ENCODE measurements at places on chromosomes 13 and 19.

DNA sequence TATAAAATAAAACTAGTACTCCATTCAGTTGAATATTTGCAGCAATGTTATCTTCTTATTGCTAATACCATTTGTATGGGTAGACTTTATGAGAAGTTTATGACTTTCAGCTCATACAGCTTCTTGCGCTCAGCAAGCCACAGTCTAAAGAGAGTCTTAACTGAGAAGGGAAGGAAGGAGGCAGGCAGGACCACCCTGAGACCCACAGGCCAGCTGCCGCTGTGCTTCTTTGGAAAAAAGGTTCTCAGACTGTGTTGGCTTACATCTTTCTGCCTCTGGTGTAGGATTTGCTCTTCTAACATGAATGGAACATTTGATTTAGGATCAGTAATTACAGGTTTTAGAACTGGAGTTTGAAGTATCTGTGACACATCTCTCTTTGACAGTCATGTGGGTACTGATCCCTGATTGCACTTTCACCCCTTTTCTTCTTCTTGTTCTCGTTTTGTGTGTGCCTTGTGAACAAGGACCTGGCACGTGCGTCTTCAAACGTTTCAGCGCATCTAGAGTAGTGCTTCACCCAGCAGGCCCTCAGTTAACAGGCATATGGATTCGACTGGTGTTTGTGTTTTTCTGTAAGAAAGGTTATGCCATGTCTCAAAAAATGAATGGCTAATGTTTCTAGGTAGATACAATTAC, 7.1 kb upstream of the GPR18 start:
- DNase-seq = peak; percentile 71

DNA sequence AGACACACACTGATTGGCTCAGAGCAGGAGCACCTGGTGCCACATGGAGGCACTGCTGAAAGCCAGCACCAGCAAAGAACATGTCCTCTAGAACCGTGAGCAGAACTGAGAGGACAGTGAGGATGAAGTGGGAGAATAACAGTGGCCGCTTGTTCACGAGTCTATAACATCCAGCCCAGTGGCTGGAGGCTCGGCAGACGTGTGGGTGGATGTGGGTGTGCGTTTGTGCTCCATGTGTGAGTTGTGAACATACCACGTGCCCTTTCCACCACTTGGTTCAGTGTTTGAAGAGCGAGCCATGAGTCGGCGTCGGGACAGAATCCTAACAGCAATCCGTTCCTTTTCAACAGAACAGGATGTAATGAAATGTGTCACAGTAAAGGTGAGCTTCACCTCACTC, 113.0 kb downstream of the SOX1 start:
- DNase-seq = no peak

GRCh38 chr19:6803036-6803404, 30.5 kb downstream of the VAV1 start:
- no peak for DNase-seq

- DNase-seq = no peak
These were observed 189.0 kb downstream of the LACC1 start for GRCh38 chr13:44068737-44069136.

GRCh38 chr19:36112678-36113077, 1.7 kb downstream of the OVOL3 start:
- DNase-seq = no peak

DNA sequence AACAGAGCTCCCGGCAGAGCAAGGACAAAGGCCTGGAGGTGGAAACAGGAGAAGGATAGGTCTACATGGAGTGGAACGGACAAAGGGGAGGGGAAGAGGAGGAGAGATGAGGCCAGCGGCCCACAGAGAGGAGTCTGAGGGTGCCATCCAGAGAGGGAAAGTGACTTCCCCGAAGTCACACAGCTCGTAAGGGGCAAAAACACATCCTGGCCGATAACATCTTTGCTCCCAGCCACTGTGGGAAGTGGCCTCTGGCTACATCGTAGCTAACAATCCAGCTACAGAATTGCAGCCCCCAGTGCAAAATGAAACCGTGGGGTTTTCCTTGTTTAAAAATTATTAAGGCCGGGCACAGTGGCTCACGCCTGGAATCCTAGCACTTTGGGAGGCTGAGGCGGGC, 11.5 kb downstream of the PTPRS start:
- no peak for DNase-seq

DNA sequence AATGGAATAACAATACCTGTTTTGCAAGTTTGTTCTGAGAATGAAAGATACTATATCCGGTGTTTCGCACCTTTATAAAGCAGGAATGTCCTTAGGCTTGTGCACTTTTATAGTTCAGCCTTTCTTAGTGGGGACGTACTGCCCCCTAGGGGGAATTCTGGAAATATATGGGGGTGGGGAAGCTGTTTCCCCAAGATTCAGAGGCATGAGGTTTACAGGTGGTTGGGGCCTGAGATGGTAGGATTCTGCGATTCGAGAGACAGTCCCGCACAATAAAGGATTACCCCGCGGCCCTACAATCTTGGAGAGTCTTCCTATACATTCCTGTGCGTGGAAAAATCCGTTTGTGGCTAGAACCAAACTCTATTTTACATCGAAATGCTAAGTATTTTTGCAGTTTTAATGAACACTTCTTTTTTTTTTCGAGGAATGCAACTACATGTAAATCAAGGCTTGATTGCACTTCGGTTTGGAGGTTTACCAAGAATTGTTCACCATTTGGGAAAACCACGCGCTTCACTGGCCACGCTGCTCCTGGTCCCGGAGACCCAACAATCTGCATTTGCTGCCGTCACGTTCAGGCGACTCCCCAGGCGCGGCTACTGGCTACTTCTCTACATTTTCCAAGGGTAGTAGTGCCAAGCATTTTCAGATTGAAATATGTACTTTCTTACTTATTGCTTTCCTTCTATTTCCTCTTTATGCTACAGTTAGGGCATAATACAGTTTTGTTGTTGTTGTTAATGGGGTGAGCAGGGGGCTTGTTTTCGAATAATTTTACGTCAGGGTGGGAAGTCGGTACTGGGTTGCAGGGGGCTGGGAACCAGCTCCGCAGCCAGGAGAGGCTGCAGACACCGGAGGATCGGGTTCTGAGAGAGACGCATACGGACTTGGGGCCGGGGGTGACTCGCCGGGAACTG, 830 bp downstream of the NEK5 start:
- DNase-seq = peak; percentile 62

DNA sequence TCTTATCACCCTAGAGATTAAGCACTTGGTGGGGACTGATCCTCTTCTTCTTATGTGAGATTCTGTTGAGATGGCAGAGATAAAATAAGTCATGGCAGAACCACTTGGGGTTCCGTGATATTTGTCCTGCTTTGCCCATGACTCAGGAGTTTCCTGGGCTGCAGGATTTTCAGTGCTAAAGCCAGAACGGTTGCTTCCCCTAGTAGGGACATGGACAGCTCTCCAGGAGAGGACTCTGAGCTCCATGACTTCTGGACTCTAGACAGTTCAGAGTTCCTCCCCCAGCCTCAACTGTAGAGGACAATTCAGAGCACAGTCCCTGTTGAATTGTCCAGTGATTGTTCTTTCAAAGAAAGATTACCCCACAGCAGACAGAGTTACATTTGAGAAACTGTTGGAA, 98.8 kb downstream of the OLFM4 start:
- no peak for DNase-seq

DNA sequence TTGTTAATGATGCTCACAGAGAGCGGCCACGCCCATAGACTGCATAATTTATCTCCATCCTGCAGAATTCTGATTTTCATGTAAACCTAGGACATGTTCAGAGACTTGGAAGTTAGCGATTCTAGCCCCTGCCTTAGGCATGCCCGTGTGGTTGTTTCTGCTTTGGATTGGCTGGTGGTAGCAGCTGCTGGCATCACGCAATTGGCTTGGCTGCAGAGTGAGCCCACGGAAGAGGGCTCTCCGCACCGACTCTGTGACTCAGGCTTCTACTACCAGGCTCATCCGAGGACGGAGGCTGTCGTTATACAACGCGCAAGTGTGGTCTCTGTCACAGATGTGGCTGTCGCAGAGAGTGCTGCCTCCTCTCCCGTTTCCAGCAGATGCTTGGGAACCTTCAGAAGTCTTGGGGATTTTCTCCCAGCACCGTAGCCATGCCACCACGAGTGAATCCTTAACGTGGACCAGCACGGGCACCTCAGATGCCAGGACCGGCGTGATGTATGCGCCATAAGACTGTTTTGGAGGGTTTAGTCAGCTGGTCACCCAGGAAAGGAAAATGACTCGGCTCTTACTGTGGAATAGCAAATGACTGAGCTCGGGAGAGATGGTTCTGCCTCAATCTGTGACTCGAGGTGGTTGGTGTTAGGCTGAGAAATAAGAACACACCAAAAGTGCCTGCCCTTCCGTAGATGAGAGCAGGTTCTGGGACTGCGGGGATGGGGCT, 61.0 kb upstream of the F7 start:
- DNase-seq = no peak

DNA sequence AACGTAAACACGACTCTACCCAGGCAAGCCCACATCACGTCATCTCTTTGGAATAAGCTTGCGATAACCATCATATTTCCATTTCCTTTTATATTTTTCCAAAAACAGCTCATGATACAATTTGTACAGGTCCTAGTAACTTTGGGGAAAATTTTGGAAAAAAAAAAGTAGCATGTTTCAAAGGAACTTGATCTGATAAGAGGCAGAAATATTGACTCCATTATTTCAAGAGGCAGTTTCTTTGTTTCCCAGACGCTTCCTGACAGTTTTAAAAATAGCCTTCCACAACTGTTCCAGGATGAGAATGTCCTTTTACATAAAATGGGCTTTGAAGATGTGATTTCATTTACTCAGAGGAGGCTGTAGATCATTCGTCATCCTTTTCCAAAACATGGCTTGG, 23.1 kb downstream of the KLF2 start:
- no peak for DNase-seq

DNA sequence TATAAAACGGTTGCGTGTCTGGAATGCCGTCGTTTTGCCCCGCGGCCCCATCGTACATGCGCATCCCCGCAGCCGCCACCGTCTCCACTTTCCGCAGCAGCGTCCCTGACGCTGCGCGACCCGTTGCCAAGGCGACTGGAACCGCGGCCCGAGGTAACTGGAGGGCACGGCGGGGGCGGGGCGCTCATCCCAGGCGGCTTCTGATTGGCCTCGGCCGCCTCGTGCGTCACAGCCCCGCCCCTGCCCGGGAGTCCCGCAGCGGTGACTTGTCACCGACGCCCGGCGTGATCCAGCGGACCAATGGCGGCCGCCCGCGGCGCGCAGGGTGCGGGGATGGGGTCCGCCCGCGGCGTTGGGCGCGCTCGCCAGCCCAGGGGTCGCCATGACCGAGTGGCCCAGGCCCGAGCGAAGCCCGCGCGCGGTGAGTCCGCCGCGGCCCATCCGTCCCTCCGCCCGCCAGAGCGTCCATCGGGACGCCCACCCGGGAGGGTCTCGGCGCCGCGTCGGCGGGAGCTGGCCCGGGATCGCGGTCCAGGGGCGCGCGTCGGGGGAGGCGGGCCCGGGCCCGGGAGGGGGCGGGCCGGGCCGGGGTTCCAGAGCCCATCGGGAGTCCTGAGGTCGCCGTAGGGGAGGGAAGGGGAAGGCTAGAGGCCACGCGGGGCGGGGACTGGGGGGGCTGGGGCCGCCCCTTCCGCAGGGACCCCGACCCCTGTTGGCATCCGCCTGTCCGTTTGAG, at the start of gene ZSCAN1:
Gene ZSCAN1 (plus strand): TSS at position 285 of the 736 bp plus-strand sequence. CDS start 3,812 bp downstream, outside the sequence.
- DNase-seq = no peak

DNA sequence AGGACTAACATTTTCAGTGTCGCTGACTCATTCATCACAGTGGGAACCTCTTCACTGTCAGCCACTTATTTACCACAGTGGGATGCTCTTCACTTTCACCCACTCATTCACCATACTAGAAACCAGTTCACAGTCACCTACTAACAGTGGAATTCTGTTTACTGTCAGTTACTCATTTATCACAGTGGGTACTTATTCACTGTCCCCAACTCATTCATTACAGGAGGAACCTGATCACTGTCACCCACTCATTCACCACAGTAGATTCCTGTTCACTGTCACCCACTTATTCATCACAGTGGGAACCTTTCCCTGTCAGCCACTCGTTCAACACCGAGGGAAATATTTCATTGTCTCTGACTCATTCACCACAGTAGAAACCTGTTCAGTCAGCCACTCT, 10.1 kb upstream of the ZNF85 start:
- DNase-seq = no peak

GRCh38 chr13:20425819-20426219, 99.8 kb downstream of the CRYL1 start:
- DNase-seq = no peak

GRCh38 chr13:110637747-110638146, 22.4 kb downstream of the NAXD start:
- no peak for DNase-seq

DNA sequence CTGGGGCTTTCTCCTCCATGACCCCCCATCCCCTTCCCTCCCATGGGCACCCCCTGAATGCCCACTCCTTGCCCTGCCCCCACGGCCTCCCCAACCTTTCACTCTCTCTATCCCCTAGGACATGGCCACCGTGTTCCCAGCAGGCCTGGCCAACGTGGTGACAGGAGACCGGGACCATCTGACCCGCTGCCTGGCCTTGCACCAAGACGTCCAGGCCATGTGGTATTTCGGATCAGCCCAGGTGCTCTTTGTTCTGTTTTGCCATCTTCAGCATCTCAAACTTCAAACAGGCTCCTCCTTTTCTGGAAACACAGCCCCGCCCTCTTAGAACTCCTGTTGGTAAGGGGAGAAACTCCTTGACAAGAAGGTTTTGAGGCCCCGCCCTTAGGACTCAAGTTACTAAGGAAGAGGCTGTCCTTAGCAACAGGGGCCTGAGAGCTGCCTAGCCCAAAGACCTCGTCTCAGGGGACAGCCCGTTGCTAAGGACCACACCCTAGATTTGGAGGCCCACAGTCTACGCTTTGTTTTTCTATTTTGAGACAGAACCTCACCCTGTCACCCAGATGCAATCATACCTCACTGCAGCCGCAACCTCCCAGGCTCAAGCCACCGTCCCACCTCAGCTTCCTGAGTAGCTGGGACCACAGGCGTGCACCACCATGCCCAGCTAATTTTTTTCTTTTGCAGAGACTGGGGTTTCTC, 5.1 kb upstream of the FLT3LG start:
- DNase-seq = peak; percentile 91

DNA sequence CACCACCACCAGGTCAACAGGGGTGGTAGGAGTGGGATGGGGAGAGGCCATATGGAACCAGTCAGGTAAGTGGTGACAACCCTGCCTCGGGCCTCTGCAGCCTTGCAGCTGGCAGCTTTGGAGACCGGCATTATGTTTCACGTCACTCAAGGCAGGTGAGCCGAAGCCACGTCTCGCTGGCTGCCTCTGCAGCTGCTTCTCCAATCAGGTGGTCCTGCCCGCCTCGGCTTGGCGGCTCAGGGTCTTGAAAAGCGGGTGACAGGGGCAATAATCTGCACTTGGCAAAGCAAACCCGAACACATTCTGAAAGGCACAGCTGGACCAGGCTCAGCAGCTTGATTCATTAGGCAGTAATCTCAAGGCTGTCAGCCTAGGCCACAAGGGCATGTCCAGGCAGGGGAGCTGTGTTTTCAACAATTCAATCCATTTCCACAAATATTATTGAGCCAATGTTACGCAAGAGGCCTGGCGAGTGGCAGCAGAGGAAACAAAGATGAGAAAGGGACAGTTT, 77.4 kb upstream of the PCDH8 start:
- no peak for DNase-seq

DNA sequence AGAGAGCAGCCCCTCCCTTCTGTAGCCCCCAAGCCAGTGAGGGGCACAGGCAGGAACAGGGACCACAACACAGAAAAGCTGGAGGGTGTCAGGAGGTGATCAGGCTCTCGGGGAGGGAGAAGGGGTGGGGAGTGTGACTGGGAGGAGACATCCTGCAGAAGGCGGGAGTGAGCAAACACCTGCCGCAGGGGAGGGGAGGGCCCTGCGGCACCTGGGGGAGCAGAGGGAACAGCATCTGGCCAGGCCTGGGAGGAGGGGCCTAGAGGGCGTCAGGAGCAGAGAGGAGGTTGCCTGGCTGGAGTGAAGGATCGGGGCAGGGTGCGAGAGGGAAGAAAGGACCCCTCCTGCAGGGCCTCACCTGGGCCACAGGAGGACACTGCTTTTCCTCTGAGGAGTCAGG, 4.2 kb downstream of the KLK3 start:
- no peak for DNase-seq

Data from activated CD4-positive, alpha-beta T cell treated with anti-CD3 and anti-CD28 coated beads, Interleukin-2, Interleukin-4, amounts not matched to agents 100 ng/mL and 50 ng/mL, durations not matched to agents 16 hours and 8 hours (primary cell).